ENCODE measurements at places on chromosomes 2 and 18.

DNA sequence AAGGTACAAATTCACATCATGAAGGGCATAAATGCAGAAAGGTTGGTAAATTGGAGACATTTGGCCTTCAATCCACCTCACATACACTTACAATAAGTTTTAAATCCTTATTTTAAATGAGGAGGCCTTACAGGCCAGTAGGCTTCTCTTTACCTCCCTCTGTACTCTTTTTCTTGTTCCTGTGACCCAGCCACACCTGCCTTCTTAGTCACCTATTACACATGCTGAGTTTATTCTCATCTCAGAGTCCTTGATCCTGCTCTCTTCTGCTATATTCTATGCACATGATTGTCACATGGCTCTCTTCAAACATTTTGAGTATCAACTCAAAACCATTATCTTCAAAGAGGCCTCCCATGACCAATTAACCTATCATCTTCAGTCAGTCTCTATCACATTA, 491.5 kb downstream of the SATB2 start:
- no peak for DNase-seq

DNA sequence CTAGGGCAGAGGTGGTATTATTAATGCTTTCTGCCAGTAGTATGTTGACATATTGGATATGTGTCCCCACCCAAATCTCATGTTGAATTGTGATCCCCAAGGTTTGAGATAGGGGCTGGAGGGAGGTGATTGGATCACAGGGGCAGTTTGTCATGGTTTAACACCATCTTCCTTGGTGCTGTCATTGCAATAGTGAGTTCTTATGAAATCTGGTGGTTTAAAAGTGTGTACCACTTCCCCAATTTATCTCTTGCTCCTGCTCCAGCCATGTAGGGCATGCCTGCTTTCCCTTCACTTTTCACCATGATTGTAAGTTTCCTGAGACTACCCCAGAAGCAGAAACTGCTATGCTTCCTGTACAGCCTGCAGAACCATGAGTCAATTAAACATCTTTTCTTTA, 47.1 kb upstream of the THSD7B start:
- no peak for DNase-seq

DNA sequence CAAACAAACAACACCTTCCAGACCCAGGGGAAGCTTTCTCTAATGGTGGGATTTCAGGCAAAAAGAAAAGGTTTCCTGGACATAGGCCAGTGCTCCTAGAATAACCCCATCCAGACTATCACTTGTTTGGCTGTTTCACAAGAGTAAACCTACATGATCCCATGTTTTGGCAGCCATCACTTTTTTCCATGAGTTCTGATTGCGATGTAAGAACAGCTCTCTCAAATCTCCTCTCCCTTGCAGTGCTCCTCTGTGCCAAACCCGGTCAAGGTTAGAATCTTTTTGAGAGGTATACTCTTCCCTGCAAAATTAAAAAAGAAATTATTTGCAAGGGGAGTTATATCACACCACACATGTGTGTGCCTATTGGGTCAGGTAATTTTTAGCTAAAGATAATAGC, 11.9 kb downstream of the GRP start:
- DNase-seq: no peak

DNA sequence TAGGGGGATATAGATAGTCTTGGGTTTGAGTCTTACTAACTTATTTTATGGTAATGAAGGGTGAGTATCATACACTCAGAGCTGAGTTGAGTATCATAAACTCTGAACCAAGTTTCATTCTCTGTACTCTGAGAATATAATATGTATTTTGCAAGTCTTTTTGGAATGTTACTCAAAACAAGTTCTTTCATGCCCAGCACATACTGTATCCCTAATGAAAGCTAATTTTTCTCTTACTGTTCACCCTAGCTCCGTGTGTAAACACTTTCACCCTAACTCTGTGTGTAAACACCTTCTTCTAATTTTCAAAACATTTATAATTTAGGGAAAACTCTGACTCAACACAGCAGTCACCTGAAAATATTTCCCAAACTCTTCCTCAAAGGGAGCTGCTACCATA, 29.7 kb upstream of the CHST9 start:
- DNase-seq: no peak

- DNase-seq: no peak
Measured at GRCh38 chr2:97926946-97927345, 68.8 kb downstream of the TMEM131 start.

DNA sequence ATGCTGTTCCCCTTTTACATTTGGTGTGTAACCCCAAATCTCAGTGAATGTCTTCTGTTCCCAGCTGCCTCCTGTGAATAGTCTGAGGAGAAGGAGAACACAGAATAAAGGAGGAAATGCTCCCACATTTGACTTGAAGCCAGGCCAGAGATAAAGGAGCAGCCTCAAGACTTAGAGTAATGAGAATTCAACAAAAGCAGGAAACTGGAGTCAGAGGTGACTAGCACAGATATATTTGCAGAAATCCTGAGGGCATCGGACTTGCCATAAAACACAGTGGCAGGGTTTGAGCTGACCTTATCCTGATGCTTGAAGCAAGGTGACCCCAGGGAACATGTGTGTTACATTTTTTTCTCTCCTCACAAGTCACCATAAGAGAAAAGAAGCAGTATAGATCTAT, 291.4 kb upstream of the RND3 start:
- DNase-seq: no peak

GRCh38 chr2:134319596-134320254, 65.9 kb downstream of the MGAT5 start:
- DNase-seq: peak; percentile 27
